ENCODE measurements at places on chromosomes 4 and X.

DNA sequence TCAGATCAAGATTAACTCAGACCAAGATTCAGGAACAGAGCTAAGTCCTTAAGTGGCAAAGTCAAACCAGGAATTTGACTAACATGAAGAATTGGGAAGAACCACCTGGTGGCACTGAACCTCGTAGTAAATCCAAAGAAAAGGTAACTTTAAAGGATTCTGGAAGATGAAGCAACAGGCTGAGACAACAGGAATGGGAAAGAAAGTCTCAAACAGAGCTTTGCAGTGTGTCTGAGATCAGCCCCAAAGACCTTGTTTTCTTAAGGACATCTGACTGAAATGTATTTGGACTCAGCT, 126.1 kb downstream of the ASB9 start:
- DNase-seq: no peak

GRCh38 chr4:14267373-14268060, 640.0 kb upstream of the BOD1L1 start:
- no peak for DNase-seq

- no peak for DNase-seq
Observed at GRCh38 chr4:155614111-155614762, 52.4 kb upstream of the GUCY1A1 start.

GRCh38 chr4:124947622-124948265, 235.2 kb upstream of the ANKRD50 start:
- DNase-seq: no peak

- DNase-seq: peak; percentile 33
Observed at GRCh38 chr4:17447675-17448298, 64.1 kb downstream of the QDPR start.

GRCh38 chr4:8739820-8740665, 131.6 kb downstream of the HMX1 start:
- no peak for DNase-seq

- DNase-seq: no peak
Observed at GRCh38 chr4:112807083-112807482, 170.1 kb downstream of the LARP7 start.

DNA sequence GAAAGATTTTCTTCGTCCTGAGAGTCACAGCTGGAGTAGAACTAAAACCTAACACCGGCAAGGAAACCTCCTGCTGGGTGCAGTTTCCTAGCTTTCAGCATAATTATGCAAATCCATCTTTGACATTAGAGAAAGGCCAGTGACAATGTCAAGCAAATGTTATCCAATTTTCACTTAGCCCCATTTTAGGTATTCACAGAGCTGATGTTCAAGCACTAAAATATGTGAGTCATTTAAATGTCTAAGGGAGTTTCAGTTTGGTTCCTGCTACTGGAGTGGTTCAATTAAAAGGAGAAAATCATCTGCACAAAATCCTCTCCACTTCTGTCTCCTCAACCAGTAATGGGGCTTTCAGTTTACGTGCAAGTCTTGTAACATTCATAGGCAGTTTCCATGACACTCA, 37.1 kb upstream of the AMOT start:
- DNase-seq: no peak

- no peak for DNase-seq
Observed at GRCh38 chr4:113738251-113738650, 23.3 kb downstream of the CAMK2D start.

GRCh38 chr4:16583764-16584163, 314.7 kb downstream of the LDB2 start:
- DNase-seq: no peak

GRCh38 chr4:144646523-144647094, 653 bp downstream of the HHIP start:
- no peak for DNase-seq
